ENCODE measurements at places on chromosomes 2 and 18. TPM values are rescaled to one million over a fixed set of nuclear protein-coding genes. Genes with fewer than 3 reads are reported as not detected.

The KLHL14 gene
- 0.15 TPM for polyA plus RNA-seq

DNA sequence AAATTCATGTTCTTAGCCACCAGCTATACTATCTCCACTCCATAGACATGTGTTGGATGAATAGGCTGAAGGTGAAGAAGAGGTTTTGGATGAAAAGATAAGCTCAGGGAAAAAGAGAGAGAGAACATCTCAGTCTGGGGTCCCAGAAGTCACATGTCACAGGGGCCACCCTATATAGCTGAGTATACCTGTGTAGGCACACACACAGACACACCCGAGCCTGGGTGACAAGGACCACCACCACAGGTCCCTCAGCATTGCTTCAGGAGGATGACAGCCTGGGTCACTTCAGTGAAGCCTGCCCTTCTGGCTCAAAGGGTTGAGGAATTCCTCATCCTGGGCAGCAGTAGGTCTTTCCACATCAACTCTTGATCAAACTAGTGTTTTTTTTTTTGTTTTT is 56.2 kb downstream of the POLR1A start:
- DNase-seq, result no peak

The ATOH8 gene
- 35.2 TPM for polyA plus RNA-seq

DNA sequence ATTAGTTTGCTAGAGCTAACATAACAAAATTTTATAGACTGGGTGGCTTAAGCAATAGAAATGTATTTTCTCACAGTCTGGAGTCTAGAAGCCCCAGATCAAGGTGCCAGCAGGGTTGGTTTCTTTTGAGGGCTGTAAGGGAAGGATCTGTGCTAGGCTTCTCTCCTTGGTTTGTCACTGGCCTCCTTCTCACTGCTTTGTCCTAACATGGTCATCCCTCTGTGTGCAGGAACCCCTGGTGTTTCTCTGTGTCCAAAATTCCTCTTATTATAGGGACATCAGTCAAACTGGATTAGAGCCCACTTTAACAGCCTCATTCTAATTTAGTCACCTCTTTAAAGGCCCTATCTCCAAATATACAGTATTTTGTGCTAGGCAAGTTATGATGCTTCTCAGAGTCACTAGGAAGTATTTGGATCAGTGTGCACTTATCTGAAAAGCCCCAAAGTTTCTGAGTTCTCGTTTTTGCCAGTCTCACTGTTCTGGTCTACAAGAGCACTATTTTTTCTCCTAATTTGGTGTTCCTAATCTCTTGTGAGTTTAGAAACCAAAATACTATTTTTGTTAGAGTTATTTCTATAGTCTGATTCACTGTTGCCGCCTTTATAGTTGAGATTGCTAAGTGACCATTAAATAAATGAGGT is 29.0 kb downstream of the ZC3H6 start:
- no peak for DNase-seq

DNA sequence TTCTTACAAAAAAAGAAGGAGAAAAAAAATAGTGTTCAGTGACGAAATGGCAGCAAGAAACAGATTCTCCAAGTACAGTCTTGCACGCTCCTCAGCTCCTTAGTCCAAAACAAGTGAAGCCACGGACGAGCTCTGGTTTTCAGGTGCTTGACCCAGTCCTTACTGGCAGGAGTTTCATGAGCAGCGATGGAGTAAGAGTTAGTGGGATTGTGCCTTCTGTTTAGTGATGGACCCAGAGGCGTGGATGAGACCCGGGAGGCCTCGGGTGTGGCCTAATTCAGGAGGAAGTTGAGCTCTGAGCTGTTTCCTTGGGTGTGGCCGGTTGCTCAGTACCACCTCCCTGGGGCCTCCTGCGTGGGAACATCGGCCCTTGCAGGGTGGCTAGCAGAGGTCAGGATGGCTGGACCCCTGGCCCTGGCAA is 52.0 kb downstream of the KIF5C start:
- DNase-seq, result no peak
